ENCODE measurements at places on chromosomes 16 and 17. TPM values are rescaled to one million over a fixed set of nuclear protein-coding genes. Genes with fewer than 3 reads are reported as not detected.

DNA sequence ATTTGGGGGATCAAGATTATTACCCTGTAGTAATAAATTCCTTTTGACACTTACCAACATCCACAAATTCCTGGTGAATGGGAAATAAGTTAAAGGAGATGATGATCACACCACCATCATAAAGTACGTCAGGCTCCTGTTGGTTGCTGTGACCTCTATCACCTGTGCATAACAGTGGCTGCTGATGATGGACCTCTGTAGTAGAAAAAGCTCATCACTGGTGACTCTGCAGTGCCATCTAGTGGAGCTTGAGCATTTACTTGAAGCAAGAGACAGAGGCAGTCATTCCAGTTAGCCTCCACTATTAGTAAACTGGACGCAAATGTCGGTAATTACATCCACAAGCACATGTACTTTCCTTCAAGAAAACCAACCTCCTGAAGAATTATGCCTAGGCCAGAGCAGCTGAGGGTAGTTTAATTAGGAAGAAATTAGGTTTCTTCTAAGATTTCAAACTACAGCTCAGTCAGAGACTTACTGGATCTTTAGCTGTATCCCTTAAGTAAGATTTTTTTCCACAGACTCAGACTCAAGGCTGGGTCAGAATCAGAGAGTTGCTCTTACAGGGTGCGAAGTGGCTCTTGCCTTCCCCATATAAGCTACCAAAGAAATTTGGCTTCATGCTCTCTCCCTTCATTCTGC, 39.3 kb downstream of the CYB561 start:
- no peak for DNase-seq

GRCh38 chr16:28876973-28877654, 1.2 kb upstream of the ATP2A1 start:
- DNase-seq = no peak

DNA sequence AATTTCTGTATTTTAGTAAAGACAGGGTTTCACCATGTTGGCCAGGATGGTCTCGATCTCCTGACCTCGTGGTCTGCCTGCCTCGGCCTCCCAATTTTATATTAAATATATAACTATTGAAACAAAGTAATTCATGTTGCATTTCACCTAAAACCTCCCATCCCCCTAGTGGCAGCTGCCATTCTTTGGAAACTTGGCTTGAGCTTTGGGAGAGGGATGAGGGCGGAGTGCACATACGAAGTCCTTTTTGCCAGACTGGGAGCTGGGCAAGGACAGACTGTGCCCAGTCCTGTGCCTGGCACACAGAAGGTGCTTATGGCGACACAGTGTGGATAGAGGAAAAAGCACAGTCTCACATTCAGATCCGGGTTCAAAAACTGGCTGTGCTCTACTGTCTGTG, 83.8 kb downstream of the NETO2 start:
- no peak for DNase-seq

DNA sequence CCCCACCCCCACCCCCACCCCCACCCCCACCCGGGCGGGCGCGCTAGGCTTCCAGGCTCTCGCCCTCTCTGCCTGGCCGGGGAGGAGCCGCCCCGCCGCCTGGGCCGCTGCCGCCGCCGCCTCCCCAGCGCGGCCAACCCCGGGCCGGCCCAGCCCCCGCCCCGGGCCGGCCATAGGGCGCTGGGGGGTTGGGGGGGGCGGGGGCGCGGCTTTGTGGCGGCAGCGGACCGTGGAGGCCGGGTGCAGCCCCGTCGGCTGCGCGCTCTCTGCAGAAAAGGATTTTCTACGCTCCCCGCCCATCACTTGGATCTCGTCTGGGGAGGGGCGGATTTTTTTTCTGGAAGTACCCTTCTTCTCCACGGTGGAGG, 230.9 kb downstream of the MRTFB start:
- DNase-seq = peak; percentile 75

DNA sequence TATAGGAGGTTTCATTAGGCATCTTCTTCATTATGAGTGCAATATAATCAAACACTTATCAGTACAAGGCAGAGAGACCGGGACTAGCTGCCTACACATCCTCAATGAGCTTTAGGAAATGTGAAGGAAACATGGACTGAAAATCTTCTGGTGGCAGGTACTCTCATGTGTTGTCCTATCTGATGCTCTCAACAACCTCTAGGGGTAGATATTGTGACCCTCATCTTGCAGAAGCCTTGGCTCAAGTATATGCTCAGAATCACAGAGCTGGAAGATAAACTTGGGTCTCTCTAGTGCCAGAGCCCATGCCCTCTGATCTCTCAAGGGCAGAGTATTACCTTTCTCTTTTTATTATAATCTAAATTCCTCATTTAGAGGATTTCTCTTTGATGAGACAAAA, 181.6 kb upstream of the C17orf78 start:
- DNase-seq = no peak

YWHAE gene
- total RNA-seq = 613 TPM

Data from Right ventricle myocardium superior (tissue), 1 donor.